T1000 (cell line): ENCODE measurements at places on chromosomes 6 and 20.

- DNase-seq = no peak
Measured at GRCh38 chr20:41903586-41903985, 285.4 kb upstream of the CHD6 start.

- DNase-seq = no peak
Measured at GRCh38 chr6:100808638-100809275, 72.4 kb downstream of the ASCC3 start.

DNA sequence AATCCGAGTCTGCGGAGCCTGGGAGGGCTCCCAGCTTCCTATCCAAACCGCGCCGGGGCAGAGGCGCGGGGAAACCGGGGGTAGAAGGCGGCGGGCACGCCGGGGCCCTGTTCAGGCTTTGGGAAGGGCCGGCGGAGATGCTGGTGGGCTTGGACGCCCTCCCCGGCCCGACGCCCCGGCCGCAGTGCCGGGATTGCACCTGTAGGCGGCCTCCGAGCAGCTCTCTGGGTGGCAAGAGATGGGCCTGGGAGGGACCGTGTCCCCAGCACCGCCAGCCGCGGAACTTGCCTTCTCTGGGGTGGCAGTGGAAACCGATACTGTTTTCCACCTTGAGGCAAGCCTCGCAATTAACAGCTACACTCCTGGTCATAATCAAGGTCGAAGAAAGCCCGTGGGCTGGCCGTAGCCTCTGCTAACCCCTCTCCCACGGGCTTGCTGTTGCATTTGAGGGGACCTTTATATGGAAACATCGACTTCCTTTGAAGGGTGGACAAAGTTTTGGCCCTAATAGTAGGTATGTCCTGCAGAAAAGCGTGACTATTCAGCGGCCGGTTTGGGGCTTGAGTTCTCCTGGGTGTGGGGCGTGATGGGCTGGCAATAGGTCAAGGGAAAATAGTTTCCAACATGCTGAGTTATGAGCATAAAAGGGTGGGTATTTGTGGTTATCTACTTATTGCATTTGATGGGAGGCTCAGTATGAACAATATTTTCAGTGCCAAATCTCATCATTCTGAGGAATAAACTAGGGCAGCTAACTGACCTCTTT lies 1.1 kb upstream of the JAG1 start:
- DNase-seq = peak; percentile 58

DNA sequence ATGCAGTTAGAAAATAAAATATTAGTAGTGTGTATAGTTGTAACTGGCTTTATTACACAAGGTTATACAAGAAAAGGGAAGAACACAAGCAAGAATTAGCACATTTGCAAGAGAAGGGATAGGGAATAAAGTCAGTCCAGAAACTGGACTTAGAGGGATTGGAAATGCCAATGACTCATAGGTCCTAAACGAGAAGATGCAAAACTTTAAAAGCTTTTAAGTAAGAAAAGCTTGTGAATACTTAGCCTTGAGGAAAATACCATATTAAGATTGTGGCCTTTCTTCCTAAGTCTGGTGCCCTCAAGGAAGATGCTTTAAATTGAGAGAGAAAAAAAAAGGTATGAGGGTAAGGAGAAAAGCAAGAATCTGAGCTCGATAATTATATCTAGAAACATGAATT lies 102.3 kb upstream of the MCHR2 start:
- DNase-seq = no peak

DNA sequence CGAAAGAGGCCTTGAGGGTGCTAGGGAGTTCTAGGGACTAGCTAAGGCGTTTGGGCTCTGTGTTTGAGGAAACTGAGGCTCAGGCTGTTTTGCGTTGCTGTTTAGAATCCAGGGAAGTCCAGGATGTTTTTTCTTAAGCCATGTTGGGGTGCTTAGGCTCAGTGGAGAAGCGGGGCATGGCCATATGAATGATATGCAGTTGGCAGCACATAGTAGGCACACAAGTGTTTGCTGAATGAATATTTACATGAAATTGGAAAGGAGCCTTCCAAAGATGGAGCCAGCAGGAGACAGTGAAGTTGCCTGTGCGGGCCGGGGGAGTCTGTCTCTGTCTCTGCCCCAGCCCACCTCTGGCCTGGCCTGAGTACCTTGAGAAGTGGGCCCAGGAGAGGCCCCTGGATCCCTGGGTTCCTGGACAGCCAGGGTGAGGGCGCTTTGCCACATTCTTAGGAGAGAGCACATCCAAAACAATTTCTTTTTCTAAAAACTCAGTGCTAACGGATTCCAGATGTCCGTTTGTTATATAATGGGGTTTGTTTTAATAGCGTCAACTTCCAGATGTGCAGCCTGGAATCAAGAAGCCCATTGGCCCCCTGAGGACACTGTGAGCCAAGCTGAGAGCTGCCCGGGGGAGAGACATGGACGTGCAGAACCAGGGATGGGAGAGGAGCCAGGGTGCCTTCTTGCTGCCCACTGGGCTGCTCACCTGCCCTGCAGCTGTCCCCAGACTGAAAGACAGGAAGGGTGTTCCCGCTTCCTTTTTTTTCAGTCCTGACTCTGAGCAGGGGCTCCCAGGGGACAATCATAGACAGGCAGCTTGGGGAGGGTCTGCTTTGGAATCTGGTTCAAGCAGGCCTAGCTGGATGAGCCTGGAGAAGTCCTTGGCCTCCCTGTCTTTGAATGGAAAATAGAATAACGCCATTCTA lies 20.1 kb upstream of the EMILIN3 start:
- no peak for DNase-seq

DNA sequence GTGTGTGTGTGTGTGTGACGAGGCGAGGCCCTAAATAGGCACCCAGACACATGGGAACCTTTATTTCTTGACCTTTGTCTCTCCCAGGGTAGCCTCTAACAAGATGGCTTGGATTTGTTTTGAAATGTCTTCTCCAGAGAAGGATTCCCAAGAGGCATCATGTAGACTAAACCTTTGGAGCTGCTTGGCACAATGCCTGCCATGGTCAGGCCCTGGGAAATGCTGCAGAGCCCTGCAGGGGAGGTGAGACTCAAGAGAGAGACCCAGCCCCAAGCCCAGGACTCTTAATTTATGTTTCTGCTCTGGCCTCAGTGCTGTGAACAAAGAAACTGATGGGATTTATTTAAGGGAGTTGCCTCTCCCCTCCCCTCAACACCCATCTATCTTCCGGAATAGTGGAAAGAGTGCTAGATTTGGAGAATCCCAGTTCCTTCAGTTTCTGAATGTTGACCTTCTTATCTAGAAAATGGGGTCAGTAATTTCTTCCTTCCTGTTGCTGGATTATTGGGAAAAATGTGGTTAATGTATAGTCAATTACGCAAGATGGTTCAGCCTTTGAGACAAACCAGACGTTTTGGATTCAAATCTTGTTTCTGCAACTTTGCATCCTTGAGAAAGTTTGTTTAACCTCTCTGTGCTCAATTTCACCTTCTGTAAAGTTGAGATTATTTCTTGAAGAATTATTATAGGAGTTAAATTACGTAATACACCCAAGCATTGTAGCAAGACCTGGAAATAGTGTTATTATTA lies 434.8 kb downstream of the MAFB start:
- DNase-seq = no peak

GRCh38 chr6:53065266-53066076 lies at the start of gene FBXO9:
FBXO9 (plus strand) TSS chr6:53065404; CDS start chr6:53065790, 386 bp downstream.
- DNase-seq = peak; percentile 59

- DNase-seq = no peak
Measured at GRCh38 chr20:9903048-9903655, 64.3 kb upstream of the PAK5 start.

- no peak for DNase-seq
Measured at GRCh38 chr6:127762284-127762683, 138.6 kb downstream of the THEMIS start.

DNA sequence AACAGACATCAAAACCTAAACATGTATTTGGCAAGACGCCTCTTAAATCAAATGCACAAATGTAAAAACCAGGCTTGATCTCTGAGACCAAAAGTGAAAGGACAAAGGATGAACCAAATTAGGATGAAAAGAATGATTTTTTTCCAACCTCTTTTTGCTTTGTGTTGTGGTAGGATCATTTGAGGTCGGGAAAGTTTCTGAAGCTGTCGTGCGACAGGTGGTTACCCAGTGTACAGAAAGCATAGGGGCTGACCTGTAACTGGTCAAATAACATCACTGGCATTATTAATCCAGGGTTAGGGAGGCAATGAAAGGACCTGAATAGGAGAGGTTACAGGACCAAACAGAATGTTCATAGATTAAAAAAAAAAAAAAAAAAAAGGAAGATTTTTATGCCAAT lies 18.1 kb upstream of the NOL7 start:
- no peak for DNase-seq

- no peak for DNase-seq
Measured at GRCh38 chr20:57612916-57613315, 7.3 kb downstream of the ZBP1 start.

DNA sequence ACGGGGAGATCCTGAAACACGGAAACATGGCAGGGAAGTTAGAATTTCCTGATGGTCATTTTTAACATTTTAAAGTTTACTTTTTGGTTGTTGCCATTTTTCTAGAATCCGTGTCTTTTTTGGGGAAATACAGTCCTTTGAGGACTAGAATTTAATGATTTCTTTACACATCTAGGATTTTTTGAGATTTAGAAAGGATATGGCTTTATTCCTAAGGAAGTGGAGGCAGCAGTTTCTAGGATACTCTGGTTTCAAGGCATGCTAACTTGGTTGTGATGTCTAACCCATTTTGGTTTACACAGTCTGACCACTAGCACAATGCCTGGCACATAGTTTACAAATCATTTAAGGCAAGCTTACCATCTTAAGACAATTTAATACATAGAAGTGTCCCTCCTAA lies 1.1 kb upstream of the ZBTB2 start:
- DNase-seq = no peak

DNA sequence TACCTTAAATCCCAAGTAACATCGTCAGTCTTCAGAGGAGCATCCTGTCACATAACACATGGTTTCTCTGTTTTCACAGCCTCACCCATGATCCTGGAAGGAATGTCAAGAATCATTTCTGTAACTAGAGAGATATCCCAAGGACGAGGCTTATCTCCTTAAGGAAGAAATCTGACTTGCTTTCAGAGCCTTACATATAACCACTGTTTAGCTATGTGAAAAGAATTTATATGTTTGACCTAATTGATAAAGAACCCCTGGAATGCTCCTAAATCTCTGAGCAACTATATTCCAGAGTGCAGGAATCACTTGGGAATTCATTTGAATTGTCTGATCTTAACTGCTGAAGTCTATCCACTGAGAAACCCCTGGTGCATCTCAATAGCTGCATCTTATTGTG lies 243.1 kb downstream of the ALDH8A1 start:
- no peak for DNase-seq

- no peak for DNase-seq
Measured at GRCh38 chr6:158293122-158293521, 19.1 kb upstream of the TULP4 start.

- DNase-seq = no peak
Measured at GRCh38 chr20:62052842-62053464, 12.7 kb downstream of the TAF4 start.

- DNase-seq = no peak
Measured at GRCh38 chr6:140500849-140501248, 1126.4 kb upstream of the CITED2 start.

DNA sequence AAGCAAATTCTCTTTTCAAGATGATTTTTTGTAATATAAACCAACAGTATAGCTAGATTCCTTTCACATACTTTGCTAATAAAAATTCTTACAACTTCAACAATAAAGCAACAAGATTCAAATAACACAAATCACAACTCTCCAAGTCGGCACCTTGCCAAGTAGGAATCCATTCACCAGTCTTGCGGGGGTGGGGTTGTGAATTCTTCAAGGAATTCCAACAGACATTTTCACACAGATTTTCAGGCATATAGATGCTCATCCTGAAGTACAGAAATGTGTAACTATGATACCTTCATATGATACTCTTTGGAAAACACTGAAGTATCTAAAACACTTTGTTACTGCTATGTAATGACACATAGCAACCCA lies 36.5 kb downstream of the SCML4 start:
- DNase-seq = no peak

GRCh38 chr6:33869826-33870423 lies 66.1 kb upstream of the MLN start:
- no peak for DNase-seq

DNA sequence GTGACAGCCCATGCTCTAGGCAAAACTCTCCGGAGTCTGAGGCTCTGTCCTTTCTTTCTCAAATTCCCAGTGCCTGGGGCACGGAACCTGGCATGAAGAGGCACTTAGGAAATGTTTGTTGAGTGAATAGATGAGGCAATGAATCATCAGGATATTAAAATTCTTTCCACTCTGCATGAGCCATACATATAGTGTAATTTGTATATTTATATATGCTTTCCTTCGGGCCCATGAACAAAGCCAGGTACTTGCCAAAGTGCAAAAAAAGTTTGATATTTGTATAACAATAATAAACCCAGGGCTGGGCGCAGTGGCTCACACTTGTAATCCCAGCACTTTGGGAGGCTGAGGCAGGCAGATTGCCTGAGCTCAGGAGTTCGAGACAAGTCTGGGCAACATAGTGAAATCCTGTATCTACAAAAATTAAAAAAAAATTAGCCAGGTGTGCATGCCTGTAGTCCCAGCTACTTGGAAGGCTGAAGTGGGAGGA lies 212.3 kb upstream of the ZNF217 start:
- peak; percentile 86 for DNase-seq

- DNase-seq = no peak
Measured at GRCh38 chr20:7741866-7742265, 198.4 kb downstream of the HAO1 start.

GRCh38 chr6:8825726-8826125 lies 390.4 kb upstream of the SLC35B3 start:
- DNase-seq = no peak

- DNase-seq = peak; percentile 71
Measured at GRCh38 chr6:129500958-129501739, 208.8 kb downstream of the ARHGAP18 start.

GRCh38 chr6:130027948-130028347 lies 9.6 kb downstream of the L3MBTL3 start:
- no peak for DNase-seq

GRCh38 chr20:7893014-7893730 lies 47.1 kb downstream of the HAO1 start:
- peak; percentile 16 for DNase-seq

DNA sequence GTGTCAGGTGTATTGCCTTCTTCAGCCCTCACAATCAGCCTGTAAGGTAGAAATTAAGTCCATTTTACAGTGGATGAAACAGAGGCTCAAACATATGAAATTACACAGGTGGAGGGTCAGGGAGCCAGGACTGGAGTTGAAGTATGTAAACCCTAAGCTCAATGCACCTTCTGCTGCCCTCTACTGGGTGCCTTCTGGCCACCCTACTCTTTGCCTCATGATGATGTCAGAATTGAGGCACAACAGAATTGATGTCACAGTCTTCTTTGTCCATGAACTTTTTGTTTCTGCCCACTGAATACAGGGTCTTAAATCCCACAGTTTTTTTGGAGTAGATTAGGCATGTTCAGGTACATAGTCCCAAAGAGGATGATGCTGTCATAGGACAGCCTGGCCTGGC lies 400.8 kb upstream of the CHD6 start:
- DNase-seq = no peak

DNA sequence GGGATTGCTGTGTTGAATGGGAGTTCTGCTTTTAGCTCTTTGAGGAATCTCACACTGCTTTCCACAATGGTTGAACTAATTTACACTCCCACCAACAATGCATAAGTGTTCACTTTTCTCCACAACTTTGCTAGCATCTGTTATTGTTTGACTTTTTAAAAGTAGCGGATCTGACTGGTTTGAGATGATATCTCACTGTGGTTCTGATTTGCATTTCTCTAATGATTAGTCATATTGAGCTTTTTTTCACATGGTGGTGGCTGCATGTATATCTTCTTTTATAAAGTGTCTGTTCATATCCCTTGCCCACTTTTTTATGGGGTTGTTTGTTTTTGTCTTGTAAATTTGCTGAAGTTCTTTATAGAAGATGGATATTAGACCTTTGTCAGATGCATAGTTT lies 588.3 kb upstream of the ADGRB3 start:
- DNase-seq = no peak

GRCh38 chr6:146149770-146150169 lies 120.9 kb downstream of the GRM1 start:
- no peak for DNase-seq
